ENCODE measurements at places on chromosomes 16 and 17.

DNA sequence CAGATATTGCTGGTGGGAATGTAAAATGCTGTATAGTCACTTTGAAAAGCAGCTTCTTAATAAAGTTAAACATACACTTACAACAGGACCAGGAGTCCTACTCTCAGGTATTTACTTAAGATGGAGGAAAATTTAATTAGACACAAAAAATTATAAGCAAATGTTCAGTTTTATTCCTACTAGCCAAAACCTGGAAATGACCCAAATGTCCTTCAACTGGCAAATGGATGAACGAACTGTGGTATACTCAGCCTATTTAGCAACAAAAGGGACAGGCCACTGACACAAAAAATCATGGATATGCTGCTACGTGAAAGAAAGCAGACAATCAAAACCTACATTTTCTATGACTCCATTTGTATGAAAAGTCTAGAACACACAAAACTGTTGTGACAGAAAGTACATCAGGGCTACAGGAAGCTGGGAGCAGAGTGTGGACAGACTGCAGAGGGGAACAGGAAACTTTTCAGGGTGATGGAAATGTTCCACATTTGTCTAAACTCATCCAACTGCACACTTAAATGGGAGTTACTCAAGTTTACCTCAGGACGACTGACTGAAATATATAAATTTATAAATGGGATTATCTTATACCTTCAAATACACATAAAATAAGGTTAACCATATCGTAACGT, 49.3 kb upstream of the MNT start:
- DNase-seq, result no peak

DNA sequence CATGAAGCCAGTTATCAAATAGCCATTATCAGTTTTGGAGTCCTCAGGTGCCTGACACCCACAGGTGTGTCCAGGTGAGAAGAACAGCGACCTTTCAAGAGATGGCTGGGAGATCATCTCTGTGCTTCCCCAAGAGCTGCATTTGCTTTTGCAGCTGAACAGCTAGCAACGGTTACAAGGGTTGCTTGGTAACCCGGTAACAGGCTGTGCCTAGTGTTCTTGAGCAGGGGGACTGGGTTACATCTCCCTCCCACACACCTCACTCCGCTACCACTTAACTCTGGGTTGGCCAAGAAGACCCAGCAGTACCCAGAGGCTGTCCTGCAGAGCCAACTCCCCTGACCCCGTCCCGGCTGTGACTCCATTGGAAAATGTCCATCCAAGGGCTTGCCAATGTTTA, 147.0 kb downstream of the SLC39A11 start:
- DNase-seq, result no peak

GRCh38 chr17:28345419-28346198, 10.0 kb downstream of the TNFAIP1 start:
- DNase-seq, result no peak

GRCh38 chr17:48724251-48725003, 1.4 kb downstream of the PRAC2 start:
- peak; percentile 75 for DNase-seq

GRCh38 chr17:57121308-57122042, 36.4 kb downstream of the AKAP1 start:
- DNase-seq, result no peak

DNA sequence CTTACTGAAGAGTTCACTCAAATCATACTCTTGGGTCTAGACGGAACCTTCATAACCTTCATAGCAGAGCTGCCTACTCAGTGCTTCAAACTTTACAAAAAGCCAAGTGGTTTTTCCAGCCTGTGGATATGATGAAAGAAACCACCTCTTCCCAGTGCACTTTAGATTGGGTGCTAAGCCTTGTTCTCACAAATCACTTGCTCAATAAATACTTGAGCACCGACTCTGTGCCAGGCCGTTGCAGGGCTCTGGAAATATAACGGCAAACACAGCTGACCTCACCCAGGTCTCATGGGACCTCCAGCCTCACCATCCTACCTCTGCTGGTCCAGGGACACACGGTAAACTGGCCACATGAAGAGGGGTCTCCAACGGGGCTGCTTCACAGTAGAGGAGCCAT, 35.7 kb downstream of the CDRT4 start:
- DNase-seq, result no peak

DNA sequence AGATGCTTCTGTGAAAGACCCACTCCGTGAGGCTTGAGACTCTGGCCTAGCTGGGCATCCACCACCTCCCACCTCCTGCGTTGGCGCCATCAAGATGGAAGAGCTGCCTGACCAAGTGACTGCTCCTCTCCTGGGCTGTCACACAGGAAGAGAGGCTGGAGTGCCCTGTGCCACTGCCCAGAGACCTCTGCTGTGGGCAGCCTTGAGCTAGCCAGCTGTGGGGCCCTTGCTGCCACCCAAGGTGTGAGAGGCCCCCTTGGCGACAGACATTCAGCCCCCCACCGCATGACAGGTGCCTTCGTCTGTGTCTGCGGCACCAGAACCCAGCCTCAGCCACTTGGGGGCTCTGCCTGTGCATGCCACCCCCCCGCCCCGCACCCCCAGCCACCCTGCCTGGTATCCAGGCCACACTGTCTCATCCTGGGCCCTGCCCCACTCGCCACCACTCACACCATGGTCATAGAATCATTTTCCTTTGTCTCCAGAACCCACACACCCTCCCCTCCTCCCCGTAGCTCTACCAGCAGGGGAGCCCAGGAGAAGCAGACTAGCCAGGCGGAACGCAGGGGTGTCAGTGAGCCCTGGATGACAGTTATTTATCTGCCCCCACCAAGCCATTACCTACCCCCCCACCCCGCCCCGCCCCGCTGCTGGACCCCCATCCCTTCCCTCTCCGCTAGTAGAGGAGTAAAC, 120.9 kb upstream of the LHX1 start:
- DNase-seq, result no peak

GRCh38 chr17:28370744-28371103, 617 bp upstream of the VTN start:
- DNase-seq, result no peak

GRCh38 chr17:77893144-77894044, 65.1 kb upstream of the TNRC6C start:
- no peak for DNase-seq

DNA sequence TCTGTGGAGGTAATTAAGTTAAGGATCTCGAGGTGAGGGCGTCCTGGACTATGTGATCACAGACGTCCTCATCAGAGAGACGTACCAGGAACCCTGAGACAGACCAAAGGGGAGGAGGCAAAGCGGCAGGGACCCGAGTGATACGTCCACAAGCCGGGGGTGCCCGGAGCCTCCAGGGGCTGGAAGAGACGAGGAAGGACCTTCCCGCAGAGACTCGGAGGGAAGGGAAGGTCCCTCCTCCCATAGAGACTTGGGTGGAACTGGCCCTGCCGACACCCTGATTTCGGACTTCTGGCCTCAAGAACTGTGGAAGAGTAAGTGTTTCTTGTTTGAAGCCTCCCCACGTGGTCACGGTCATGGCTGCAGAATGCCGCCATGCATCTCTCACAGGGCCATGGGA, 30.8 kb downstream of the LMF1 start:
- DNase-seq, result no peak

GRCh38 chr17:27956601-27957445, 63.7 kb upstream of the LYRM9 start:
- DNase-seq, result no peak

GRCh38 chr16:19377864-19378263, 39.8 kb upstream of the TMC5 start:
- DNase-seq, result no peak

DNA sequence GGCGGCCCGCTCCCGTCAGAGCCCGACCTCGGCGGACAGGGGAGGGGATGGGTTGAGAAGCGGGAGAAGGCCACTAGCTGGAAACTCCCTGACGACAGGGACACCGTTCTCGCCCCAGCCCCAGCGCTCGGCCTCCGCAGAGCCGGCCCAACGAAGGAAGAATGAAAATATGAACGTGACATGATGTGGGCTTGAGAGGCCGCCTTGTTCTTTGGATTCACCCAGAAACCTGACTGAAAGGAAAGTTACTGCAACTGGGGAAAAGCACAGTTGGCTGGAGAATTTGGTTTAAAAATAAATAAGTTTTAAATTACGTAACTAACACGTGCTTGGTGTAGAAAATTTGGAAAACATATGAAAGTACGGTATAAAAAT, 21.1 kb downstream of the NPTX1 start:
- peak; percentile 55 for DNase-seq

Measured in CD4-positive, alpha-beta T cell treated with Interleukin-4 for 1 hour (primary cell).